ENCODE measurements at places on chromosomes 16 and 17. TPM values are rescaled to one million over a fixed set of nuclear protein-coding genes. Genes with fewer than 3 reads are reported as not detected.

- H3K4me3 ChIP-seq = no peak overlapping the region
- H3K4me1 ChIP-seq = peaks cover 48% of the 10 kb centered on the region
- no peaks in the 10 kb centered on the region for H3K27me3 ChIP-seq
- H3K27ac ChIP-seq = no peak overlapping the region
- no peak for DNase-seq
Observed at GRCh38 chr16:73021866-73022495, 25.9 kb downstream of the ZFHX3 start.

The SRCIN1 gene
- 6.6 TPM for total RNA-seq

The RBFOX1 gene
- total RNA-seq = not detected

DNA sequence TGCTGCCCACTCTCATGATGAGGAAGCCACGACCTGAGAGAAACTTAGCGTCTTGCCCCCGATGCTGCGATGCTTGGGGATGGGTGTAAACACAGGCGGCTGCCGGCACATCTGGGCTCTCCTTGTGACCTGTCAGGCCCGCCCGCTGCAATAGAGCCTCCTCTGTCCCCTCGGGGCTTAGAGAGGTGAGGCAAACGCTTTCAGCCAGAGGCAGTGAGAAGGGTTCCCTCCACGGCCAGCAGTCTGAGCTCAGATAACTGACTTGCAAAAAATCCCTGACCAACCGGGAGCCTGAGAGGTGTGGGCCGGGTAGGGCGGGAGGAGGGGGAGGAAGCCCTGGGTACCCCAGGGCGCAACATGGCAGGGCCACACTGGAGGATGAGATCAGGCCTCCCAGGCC lies 260.6 kb downstream of the C16orf95 start:
- H3K4me1 ChIP-seq = no peaks in the 10 kb centered on the region
- no peak overlapping the region for H3K4me3 ChIP-seq

GRCh38 chr17:58755577-58756245 lies at the start of gene PPM1E:
Gene PPM1E, plus strand, starts transcription at chr17:58755854.
- peak; percentile 59 for DNase-seq
- H3K27ac ChIP-seq = no peak within 1 kb of the TSS
- H3K4me3 ChIP-seq = peak within 1 kb of the TSS; percentile 61
- H3K36me3 ChIP-seq = no peaks in the 10 kb centered on the region
- H3K27me3 ChIP-seq = peaks cover 50% of the 10 kb centered on the region

Data from lower lobe of right lung (tissue), 2 donors.